ENCODE measurements at places on chromosomes 1 and 21.

GRCh38 chr1:171226747-171227370, 21.4 kb upstream of the FMO1 start:
- peak; percentile 91 for DNase-seq

GRCh38 chr1:182301467-182302198, 90.0 kb downstream of the GLUL start:
- peak; percentile 78 for DNase-seq

DNA sequence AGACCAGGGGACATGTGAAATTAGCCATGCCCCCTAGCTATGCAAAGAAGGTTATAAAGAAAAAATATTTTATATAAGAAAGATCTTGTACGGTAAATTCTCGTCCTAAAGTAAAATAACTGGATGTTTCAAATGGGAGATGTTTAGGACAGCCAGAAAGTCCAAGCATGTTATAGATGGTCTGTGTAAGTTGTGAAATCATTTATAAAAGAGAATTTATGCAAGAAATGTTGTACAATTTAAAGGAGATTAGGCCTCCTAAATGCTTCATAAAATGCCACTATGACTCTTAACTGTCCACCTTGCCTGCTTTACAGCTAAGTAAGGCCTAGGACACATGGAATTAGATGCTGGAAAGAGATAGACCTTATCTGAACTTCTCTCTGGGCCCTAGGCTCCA, 118.1 kb upstream of the POGK start:
- DNase-seq: no peak

- peak; percentile 70 for DNase-seq
These were observed 32.7 kb upstream of the ATP5PO start for GRCh38 chr21:33948096-33948950.

GRCh38 chr21:45406801-45407628, 2.0 kb downstream of the COL18A1 start:
- DNase-seq: peak; percentile 33

DNA sequence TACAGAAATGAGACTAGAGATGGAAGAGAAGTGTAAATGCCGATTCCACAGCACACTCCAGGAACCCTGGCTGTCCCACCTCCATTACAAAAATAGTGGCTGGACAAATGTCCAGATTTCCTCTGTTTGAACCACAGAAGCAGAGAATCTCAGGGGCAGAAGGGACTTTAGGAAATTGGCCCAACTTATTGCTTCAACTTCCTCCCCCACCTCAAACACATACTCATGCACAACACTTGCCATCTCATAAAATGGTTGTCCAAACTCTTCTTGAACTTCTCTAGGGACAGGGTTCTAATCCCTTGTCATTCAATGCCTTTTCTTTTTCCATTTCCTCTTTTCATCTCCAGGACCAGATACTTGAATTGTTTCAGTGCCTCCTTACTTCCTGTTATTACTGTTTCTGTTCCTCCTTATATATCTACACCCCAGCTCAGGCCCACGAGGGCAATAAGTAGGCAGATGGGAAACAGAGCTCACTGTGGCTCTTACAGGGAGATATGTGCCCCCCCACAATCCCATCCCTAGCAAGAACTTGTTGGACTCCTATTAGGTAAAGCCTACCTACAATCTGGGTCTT, 8.5 kb upstream of the B4GALT3 start:
- DNase-seq: peak; percentile 17

DNA sequence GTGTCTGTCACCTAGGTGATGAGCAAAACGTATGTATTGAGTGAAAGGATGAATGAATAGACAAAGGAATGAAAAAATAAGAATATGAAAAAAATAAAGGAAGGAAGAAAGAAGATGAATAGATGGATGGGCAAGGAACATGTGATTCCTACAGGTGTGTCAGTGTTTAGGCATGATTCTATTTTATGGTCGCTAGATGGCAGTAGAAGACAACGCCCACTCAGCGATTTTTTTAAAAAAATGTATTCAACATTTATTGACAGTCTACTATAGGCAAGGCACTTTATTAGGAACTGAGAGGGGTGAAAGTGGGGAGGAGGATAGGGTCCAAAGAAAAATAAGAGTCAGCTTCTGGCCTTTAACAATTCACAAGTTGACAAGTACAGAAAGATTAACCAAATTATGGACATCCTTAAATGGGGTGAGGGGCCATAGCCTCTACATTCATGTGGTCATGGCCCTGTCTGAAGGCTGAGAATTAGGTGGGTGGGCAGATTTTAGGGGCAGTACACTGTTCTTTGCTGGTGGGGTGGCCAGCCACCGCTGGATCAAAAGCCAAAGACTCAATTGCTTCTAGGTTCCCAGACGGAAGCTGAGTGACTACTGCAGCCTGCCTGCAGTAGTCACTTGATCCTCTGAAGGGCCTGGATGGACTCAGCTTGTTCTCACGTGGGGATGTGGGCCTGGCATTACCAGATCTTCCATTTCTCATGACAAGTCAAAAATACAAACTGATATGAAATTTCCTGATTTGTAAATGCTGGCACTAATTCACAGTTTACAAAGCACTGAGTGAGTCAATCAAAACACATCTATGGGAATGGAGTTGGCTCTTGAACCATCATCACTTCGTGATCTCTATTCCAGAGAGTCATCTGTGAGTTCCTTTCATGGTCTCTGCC, 83.9 kb downstream of the FASLG start:
- peak; percentile 73 for DNase-seq

GRCh38 chr1:6743189-6744101, 41.8 kb upstream of the CAMTA1 start:
- peak; percentile 84 for DNase-seq

DNA sequence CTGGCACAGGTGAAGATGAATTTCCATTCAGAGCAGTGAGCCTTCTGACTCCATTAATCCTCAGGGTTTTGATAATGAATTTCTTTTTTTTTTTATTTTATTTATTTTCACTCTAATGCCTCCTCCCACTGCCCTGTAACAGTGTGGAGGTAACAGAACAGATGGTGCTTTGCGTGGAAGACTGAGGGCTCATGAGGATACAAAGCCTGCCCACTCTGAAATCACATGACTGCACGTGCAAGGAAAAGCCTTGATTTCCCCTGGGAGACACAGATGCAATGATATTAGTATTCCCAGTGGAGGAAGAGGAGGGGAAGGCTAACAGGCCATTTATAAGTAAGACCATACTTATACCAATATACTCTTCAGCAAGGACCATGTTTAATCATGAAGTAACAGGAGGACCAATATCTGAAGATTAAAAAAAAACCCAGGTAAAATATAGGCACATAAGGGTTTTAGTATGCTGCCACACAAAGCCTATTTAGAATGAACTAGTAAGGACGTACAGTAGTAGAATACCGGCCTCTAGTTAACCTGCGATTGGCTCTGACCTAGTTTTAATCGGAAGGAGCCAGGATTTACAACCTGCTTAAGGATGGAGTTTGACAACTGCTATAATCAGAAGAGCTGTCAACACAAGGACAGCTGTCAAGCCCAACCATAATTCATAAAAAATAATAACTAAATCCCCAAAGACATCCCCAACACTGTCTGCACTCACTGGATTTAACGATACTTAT, 69.6 kb downstream of the LHX4 start:
- DNase-seq: no peak

- DNase-seq: no peak
These were observed 22.3 kb downstream of the KNCN start for GRCh38 chr1:46529031-46529630.

DNA sequence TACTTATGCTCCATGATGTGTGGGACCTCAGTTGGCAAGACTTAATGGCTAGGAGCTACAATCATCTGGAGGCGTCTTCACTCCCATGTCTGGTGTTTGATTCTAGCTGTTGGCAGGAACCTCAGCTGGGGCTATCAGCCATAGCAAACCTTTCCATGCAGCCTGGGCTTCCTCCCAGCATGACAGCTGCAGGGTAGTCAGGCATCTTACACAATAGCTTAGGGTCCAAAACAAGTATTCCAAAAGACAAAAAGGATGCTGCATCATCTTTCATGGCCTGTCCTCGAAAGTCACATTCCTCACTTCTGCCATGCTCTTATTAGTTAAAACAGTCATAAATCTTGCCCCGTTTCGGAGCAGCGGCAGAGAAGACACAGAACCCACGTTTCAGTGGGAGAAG, 90.9 kb downstream of the LRRC8C start:
- peak; percentile 74 for DNase-seq

- DNase-seq: peak; percentile 5
These were observed 36.3 kb downstream of the MARK1 start for GRCh38 chr1:220564216-220564615.

GRCh38 chr1:39854738-39855137, 28.6 kb downstream of the TRIT1 start:
- no peak for DNase-seq

GRCh38 chr1:200561856-200562214, 58.7 kb downstream of the KIF14 start:
- no peak for DNase-seq

GRCh38 chr1:81587426-81587825, 213.3 kb upstream of the ADGRL2 start:
- no peak for DNase-seq

GRCh38 chr1:64884261-64885040, 81.9 kb downstream of the JAK1 start:
- peak; percentile 52 for DNase-seq

DNA sequence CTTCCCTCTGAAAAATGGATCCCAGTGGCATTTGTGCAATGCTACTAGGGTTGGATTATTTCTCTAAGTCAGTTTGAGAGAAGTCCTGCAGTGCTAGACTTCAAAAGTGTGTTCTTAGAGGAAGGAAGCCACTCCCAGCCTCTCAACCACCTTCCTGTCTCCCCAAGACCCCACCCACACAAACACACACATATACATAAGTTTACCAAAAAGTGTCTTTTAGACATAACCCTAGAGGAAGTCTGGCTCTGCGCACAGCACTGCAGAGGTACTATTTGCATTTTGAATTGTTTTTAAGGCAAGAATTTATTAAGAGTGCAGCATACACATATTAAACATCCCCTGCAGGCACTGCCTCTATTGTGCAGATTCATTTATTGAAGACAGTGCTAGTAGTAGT, 127.3 kb downstream of the HHIPL2 start:
- no peak for DNase-seq

- no peak for DNase-seq
These were observed 352.1 kb downstream of the TBX15 start for GRCh38 chr1:118636004-118636403.

- peak; percentile 85 for DNase-seq
These were observed 197.6 kb upstream of the FOXD3 start for GRCh38 chr1:63124666-63125191.

Measured in cardiac fibroblast (primary cell).